ENCODE measurements at places on chromosomes 1 and 21.

GRCh38 chr1:95013950-95014574 is 58.7 kb downstream of the ALG14 start:
- no peak for DNase-seq

DNA sequence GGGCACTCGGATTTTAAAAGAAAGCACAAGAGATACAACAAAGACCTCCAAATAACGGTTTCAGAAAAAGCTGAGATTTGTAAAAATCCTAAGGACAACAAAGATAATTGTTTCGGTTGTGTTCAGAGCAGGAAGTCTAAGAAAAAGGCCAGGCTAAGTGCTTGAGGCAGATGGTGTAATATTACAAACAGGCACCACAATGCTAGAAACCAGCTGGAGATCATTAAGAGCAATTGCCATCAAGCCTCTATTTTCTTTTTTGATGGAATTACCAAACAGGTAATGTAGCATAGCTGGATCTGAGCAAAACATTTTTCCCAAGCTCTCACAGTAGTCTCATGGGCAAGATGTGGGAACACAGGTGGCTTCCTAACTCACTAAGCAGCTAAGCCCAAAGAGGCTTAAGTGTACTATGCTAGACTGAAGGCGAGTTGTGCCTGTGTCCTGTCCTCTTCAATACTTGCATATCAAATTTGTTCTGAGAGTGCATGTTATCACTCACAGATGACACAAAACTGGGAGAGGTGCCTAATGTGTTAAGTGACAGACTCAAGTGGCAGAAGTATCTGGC is 161.6 kb downstream of the GLUL start:
- DNase-seq, result no peak

DNA sequence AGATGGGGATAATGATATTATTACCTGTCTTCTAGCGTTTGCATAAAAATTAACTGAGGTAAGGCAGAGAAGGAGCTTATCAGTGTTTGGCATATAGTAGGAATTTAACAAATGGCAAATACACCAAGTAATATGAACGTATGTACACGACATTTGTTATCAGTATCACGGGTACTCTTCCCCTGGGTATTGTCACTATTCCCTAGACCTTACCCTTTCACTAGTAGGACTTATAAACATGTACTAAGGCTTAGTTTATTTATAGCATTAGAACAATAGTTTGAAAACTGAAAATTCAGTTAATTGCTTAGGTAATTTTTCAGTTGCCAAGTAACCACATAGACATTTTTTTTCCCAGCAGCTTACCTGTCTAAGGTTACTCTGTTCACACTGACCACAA is 187.0 kb downstream of the KCTD3 start:
- no peak for DNase-seq

GRCh38 chr1:204376465-204376864 is 16.7 kb upstream of the PLEKHA6 start:
- no peak for DNase-seq

GRCh38 chr1:201137579-201138310 is 10.8 kb upstream of the ASCL5 start:
- DNase-seq, result no peak

DNA sequence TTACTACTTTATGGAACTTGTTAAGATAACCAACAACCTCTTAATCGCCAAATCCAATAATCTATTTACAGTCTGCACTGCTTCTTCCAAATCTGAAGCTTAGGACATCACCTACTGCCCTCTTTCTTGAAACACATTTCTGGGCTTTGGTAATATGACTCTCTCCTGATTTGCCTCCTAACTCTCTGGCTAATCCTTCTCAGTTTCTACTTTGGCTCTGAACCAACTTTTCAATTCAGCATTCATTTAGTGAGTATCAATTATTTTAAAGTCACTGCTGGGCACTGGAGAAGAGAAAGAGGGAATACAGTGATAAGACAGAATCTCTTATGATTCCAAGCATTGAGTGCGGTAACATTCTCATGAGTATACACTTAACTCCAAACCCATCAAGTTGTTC is 275.0 kb downstream of the AKT3 start:
- DNase-seq, result no peak

GRCh38 chr1:2988256-2988655 is 33.0 kb upstream of the ACTRT2 start:
- DNase-seq, result no peak

GRCh38 chr1:237884237-237884636 is 6.5 kb downstream of the ZP4 start:
- no peak for DNase-seq

GRCh38 chr1:42154685-42155084 is 1.5 kb downstream of the GUCA2B start:
- DNase-seq, result no peak

Measured in activated T-helper 1 cell treated with anti-CD3 and anti-CD28 coated beads, Interleukin-2, amount 50 U/mL, for 16 hours (primary cell).